HEK293T (cell line): ENCODE measurements at places on chromosomes 1 and 21.

DNA sequence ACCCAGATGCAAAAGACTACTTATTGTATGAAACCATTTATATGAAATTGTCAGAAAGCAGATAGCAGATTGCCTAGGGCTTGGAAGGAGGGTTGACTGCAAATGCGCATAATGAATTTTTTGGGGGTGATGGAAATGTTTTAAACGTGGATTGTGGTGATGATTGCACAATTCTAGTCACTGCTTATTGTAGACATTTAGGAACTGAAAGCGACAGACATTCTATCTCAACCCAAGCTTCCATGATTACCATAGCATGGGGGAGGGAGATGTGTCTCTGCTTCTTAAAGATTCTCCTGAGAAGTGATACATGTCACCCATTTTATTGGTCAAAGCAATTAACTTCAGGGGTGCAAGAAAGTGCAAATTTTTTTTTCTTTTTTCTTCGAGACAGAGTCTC, 2.8 kb upstream of the MTF2 start:
- no peak for DNase-seq

- no peak for DNase-seq
Measured at GRCh38 chr1:173570370-173571007, 32.4 kb downstream of the SLC9C2 start.

GRCh38 chr1:150922519-150922975, 3.6 kb upstream of the SETDB1 start:
- peak; percentile 71 for DNase-seq

DNA sequence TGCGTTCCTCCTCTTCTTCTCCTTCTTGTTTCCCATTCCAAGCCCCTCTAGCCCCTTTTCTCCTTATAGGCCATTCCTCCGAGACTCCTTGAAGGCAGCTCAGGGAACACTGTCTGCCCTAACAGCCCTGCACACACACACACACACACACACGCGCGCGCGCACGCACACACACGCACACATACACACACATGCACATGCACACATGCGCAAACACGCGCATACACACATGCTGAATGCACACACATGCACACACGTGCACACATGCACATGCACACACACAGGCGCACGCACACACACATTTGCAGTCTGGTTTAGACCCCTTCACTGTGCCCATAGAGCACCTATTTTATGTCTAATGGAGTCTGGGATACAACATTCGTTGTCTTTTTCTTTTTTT, 17.8 kb upstream of the CNTN2 start:
- DNase-seq, result no peak

- no peak for DNase-seq
Measured at GRCh38 chr1:87176087-87176486, 152.6 kb upstream of the LMO4 start.

DNA sequence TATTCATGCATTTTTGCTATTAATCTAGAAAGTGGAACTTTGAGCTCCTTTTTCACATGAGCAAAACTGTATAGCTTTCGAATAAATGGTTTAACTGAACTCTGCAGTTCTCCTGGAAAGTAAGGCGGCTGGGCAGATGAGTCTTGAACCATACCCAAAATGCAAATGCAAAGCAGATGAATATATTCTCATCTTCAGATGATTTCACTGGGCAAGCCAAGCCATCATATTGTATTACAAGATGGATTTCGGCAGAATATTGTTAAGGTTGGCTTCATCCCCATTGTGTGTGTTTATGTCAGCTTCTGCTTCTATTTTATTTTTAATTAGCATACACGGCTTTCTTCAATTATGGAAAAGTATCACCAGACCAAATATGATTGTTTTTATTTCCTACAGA, 209.6 kb downstream of the GREM2 start:
- no peak for DNase-seq

- no peak for DNase-seq
Measured at GRCh38 chr1:52658795-52659194, 25.8 kb downstream of the SHISAL2A start.

GRCh38 chr1:56646611-56647010, 1.5 kb downstream of the PRKAA2 start:
- DNase-seq, result no peak

DNA sequence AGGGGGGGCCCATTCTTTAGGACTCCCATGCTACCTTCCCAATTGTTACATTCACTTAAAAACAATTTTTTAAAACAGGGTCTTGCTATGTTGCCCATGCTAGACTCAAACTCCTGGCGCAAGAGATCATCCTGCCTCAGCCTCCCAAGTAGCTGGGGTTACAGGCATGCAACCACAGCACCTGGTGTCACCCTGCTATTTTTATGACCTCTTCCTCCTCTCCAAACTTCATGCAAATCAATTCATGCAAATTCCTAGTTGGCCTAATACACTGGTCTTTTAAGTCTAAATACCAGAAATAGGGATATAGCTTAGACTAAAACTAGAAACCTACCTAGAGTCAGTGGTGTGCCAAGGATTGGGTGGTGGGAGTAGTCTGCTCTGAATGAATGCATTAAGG, 30.1 kb downstream of the CDKN2C start:
- DNase-seq, result no peak

DNA sequence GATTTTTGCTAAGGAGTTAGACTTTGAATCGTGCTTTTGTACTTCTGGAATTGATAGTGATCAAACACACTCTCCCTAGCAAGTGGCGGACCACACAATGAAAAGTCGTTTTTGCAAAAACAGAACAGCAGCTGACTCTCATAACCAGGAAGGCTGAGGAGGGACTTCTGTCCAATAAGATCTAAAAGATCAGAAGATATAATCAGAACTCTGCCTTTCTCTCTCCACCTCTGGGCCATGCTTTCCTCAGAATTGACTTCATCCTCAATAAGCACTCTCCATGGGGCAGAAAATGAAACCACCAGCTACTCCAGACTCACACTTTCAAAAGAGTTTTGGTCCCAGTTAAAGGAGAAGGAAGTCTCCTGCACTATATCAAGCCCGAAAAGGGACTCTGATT, 55.3 kb upstream of the SAMD13 start:
- DNase-seq, result no peak

GRCh38 chr1:81706650-81707435, 93.9 kb upstream of the ADGRL2 start:
- no peak for DNase-seq

DNA sequence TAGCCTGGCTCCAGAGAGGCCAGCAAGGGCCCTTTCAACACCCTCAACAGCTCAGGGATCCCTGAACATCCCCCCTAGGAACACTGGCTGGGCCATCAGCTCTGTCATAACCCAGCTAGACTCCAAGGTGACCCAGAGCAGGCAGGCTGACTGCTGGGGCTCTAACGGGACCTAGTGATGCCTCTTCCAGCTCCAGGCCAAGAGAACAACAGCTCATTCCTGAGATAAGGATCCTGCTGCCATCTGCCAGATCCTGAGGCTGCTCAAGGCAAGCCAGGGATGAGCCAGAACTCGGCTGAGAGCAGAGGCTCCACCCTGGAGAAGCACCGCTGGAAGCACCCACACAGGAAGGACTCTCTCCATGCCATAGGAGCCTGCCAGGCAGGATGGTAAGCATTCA, 2.0 kb downstream of the VSIG8 start:
- no peak for DNase-seq

DNA sequence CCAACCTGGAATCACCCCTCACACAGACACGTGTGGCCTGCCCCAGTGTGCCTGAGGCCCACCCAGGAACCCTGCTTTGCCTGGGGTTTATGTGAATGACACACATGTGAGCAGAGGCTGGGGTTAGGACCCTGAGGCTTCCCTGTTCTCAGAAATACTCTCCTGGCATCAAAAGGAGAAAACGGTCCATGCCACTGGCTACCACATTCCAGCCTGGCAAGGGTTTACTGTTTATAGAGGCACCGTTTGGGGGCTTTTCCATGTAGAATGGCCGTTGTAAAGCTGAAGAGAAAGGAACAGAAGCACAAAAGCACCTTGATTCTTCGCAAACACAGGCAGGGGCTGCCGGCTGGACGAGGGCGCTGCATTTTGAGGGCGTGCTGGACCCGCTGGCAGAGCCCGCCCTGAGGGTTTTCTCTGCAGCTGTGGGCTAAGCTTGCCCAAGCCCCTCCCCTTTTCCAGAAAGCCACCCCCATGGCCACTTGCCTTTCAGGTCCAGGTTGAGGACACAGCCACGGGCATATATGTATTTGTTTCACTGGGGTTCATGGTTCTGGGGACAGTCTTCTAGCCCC, 13.0 kb downstream of the TFF3 start:
- no peak for DNase-seq

DNA sequence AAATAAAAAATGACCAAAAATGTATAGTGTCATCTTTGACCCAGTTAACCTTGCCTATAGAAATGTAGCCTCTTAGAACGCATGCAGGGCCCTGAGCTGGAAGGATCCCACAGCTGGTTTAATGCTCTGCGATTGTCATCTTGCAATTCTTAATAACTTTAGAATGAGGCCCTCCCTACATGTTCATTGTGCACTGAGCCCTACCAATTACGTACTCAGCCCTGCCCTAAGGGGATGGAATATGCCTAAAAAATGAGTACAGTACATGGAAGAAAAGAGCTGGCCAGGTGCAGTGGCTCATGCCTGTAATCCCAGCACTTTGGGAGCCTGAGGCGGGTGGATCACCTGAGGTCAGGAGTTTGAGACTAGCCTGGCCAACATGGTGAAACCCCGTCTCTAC, 57.8 kb upstream of the BCAR3 start:
- no peak for DNase-seq

- DNase-seq, result no peak
Measured at GRCh38 chr1:241440904-241441303, 78.7 kb downstream of the FH start.

GRCh38 chr1:92953491-92953890, 7.8 kb downstream of the DIPK1A start:
- no peak for DNase-seq

- no peak for DNase-seq
Measured at GRCh38 chr1:232845406-232845955, 40.3 kb downstream of the MAP10 start.

DNA sequence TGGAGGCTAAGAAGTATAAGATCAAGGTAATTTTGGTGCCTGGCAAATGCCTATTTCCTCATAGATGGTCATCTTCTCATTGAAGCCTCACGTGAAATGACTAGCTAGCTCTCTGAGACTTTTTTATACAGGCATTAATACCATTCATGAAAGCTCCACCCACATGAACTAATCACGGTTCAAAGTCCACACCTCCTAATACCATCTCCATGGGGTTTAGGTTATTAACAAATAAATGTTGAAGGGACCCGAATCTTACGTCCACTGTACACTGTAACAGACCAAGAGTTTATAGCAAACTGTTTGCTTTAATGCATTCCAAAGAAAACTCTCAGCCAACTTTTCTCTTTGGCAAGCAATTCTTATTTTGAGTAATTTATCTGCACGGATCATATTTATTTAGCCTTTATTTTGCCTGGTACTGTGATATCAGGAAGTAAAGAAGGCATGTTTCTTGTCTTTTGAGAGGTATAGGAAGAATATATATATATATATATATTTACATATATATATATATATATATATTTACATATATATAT, 296.1 kb upstream of the LRRC7 start:
- no peak for DNase-seq

DNA sequence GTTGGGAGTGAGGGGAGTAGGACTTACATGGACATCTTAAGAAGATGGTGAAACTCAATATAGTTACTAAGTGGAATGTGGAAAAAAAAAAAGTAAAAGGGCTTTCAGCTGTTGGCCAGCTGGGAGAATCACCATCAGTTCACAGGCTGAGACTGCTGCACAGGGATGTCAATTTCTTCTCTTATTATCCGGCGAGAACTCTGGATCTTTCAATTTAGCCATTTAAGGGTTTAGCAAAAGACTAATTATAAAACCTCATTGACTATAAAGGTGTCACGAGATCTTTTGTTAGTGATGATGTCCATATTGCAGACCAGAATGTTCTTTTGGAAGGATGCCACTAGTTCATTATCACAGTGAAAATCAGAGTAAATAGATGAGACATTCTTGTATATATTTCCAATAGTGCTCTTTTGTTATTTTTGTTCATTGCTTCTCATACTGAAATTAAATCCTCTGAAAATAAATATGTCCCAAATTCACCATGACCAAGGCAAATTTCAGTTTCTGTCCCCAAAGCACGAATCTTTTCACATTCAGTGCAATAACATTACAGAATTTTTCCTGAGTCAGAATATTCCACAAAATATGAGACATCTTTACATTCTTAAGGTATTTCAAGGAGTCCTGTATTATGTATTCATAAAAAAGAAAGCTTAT, 266.1 kb downstream of the DNM3 start:
- DNase-seq, result no peak

- DNase-seq, result no peak
Measured at GRCh38 chr1:241770115-241770514, 77.9 kb upstream of the EXO1 start.

DNA sequence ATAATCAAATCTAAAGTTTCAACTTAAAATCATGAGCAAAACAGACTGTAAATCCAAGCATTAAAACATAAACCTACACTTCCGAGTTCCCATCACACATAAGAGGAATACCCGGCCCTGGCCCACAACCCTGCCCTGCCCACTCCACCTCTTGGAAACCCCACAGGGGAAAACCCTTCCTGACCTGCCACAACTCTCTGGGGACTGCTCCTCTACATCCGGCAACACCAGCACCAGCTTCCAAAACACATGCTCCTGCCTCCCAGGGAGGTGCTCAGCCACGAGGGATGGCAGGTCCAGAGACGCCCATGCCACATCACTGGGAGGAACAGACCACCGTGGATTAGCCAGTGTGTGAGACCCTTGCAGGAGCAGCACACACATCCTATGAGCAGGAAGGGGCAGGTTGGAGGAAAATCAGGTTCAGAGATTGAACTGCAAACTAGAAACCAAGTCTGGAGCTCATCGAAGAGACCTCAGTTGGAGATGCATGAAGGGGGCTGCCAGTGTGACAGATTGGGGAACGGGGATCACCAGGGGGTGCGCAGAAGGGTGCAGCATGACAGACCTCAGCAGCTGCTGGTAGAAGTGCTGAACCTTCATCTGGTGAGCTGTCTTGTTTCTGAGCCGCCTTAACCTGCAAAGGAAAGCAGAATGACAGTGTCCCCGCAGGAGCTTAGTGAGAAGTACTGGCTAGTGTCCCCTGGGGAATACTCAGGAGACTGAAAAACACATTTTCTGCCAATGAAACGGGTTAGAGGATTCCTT, 25.8 kb upstream of the LSS start:
- no peak for DNase-seq

GRCh38 chr1:155320661-155321617, at the start of gene RUSC1:
TSS of gene RUSC1 (plus strand) at chr1:155320894. CDS start at chr1:155321774, 880 bp downstream.
- no peak for DNase-seq

DNA sequence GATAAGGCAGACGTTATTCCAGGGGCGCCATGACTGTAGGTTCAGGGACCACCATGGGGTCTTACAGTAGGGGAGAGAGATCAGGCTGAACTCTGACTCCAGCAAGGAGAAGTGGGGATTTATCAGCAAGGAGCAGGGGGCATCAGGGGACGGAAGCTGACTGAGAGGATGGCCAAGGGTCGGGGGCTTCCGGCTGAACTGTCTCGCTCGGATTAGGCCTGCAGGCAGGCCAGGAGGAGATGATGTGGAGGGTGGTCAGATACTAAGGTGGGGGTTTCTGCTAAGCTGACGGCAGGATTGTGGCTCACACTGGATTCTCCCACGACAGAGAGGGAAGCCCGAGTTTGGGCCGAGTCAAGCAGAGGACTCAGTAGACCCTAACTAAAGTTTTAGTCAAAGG, 186.9 kb upstream of the VAMP3 start:
- DNase-seq, result no peak
